Stimulated activated CD4-positive, alpha-beta T cell treated with anti-CD3 and anti-CD28 coated beads, Interleukin-15, amount 100 ng/mL, for 1 hour (primary cell): ENCODE measurements at places on chromosomes 4 and X.
A peak's percentile ranks its signal among the peaks of the same experiment; 100 is the strongest.

DNA sequence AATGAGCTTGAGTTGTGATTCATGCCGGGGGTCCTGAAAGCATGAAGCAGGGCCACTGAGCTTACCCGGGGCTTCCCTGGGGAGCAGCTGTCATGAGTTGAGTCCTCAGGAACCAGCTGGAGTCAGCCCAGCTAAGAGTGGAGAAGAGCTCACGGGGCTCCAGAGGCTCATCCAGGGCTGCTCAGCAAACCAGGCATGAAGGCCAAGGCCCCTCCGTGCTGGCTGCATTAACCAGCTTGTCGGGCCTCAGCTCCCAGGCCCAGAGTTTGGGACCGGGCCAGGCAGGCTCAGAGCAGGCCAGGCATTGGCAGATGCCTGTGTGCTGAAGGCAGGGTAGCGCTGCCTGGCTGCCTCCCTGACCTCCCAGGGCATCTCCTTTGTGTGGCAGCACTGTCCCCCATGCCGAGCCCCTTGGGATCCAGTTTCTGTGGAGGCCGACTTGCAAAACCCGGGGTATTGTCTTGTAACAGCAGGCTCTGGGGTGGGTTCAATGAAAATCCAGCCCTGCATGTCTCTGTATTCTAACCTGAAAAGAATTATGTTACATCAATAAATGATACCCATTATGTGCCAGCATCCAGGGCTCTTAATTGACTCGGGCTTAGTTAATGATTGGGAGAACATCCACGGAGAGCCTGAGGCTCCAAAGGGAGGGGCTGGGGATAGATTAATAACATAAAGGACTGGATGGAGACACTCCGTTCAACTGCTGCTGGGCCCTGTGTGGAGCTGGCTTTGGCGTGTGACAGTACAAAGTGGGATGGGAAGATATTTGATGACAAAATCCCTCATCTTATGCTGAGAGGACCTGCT, 68.0 kb upstream of the MSX1 start:
- DNase-seq: no peak

DNA sequence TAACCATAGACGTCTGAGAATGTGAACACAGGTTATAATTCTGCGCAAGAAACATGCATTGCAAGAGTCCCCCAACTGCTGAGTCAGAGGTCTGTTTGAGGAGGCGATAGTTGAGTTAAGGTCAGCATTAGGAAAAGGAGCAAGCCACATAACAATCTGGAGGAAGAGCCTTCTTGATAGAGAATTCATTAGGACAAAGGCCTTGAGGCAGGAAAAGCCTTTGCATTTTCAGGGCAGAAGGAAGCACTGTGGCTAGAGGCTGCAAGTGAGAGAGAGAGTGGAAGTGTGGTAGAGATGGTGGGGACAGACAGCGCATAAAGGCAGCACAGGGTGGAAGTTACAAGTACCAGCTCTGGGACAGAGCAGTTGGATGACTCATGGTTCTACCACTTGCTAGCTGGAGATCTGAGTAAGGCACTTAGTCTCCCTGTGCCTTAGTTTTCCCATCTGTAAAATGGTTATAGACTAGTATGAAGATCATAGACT, 125.8 kb upstream of the LNX1 start:
- no peak for DNase-seq

- DNase-seq: no peak
These were observed 23.0 kb upstream of the LIMCH1 start for GRCh38 chr4:41514766-41515481.

DNA sequence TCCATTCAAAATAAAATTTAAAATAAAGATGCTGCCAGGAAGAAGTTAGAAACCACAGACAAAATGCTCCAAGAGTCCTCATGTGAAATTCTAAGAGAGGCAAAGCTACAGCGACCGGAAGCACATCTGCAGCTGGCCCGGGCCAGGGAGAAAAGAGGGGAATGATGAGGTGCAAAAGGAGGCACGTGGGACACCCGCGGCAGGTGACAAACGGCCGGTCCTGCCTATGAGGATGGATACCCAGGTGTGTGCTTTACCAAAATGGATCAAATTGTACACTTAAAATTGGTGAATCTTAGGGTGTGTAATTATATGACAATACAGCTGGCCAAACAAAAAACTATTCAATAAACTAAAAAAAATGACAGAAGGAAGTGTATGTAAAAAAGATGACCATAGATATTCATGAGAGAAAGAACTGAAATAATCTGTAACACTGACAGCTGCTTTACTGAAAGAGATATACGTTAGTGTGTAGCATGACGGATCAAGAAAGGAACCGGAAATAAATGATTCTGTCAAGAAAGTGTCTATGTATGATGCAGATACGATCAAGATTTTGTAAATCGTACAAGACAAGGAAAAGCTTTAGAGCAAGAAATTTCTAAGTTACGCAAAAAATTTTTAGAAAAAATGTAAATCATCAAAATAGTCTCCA, 29.5 kb downstream of the PPP2R3B start:
- DNase-seq: no peak

- DNase-seq: no peak
These were observed 34.1 kb downstream of the MOB1B start for GRCh38 chr4:70936200-70936787.

GRCh38 chr4:1488831-1489638, 82.8 kb upstream of the NKX1-1 start:
- DNase-seq: no peak

DNA sequence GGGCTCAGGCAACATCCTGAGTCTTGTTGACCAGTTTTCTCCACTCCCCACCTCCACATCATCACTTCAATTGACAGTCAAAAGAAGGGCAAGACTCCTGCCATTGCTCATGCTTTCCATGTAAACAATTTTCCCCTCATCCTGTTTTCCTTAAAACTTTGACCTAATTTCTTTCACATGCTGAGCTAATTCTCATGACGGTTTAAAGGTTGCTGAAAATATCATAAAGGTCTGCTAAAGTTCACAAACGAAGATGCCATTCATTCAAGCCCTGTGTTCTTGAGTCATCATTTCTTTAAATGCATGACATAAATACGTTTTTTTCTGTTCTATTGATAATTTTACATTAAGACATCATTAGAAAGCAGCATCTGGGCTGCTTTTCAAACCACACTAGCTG, 353.9 kb downstream of the NKX6-1 start:
- no peak for DNase-seq

DNA sequence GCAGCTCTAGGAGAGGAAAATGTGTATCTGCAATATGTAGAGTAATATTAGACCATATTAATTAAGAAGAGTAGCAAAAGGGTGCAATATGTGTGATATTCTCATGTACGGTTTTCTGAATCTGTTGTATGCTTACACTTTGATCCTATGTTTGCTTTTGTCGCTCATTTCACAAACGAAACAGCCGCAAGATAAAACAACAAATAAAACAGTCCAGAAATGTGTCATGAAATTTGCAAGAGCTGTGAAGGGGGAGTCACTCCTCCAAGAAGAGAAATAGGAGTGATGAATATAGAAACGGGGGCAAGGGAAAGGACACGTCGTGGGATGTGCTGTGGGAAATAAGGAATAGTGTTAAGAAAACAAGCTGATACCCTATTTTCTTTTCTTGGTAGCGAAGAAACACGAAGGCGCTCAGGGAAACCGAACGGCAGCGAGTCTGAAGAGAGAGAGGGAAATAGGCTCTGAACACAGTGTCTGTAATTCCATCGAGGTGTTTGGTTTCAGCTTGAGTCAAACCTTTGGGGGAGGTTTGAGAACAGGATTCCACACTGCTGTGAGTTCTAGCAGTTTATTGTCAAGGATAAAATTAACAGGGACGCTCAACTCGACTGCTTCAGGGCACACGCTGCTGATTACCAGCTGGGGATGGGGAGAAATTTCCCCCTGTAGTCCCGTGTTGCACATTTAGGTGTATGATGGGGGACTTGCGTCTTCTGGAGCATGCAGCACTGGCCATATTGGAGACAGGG, 595.6 kb upstream of the TENM3 start:
- no peak for DNase-seq

DNA sequence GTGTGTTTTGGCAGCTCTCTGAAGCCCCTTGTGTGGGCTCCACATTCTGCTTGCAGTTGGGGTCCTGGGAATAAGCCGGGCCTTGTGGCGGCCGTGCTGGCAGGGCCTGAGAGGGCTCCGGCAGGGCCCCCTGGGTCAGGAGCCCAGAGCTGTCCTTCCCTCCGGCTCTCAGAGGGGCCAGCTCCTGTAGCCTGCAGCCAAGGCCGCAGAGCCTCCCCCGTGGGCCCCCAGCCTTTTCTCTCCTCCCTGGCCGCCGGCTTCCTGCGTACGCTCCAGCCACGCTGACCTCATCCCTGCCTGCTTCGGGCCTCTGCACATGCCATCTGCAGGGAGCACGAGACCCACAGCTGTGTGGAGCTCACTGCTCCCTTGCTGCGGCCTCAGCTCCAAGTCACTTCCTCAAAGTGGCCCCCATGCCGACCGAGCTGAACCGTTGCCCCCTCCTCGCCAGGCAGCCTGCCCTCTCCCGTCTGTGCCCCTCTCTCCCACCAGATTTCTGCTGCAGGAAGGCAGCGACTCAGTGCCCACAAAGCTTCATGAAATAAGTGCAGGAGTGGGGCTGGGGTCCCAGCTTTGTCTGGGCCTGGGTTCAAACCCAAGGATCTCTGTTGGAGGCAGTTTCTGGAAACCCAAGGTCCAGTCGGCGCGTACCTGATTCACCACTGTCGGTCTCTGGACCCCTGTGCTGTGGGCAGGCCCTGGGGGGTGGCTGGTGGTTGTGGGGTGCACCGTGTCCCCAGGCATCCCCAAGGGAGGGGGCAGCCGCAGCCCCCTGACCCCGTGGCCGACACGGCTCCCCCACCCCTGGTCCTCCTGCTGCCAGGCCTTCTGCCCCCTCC, 57.1 kb upstream of the NKX1-1 start:
- DNase-seq: no peak

DNA sequence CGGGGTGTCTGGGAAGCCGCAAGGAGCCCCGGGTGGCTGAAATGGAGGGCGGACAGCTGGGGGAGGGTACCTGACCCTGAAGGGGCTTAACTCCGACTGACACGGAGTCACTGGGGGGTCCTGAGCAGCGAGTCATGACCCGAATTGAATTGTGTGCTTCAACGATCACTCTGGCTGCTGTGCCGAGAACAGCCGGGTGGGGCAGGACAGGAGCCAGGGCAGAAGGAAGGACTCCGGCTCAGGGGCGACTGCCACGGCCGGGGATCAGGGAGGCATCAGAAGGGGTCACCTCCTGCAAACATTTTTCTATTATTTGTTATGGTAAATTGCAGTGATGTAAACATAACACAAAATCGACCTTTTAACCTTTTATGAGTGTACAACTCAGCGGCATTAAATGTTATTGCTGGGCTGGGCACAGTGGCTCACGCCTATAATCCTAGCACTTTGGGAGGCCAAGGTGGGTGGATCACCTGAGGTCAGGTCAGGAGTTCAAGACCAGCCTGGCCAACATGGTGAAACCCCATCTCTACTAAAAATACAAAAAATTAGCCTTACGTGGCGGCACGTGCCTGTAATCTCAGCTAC, 21.6 kb downstream of the ZFYVE28 start:
- DNase-seq: no peak

DNA sequence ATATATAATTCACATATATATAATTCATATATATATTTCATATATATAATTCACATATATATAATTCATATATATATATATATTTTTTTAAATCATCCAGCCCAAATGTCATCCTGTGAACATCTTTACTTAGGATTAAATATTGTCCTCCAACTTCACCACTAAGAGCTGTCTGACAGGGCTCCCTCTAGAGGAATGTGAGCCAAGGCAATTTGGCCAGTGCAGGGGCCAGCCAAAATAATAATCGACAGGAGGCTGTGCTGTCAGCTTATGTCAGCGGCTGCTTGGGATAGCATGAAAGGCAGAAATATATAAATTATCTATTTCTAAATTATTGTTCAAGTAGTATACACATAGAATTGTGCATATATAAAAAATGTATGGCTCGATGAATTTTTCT, 29.5 kb downstream of the EGFL6 start:
- DNase-seq: no peak

DNA sequence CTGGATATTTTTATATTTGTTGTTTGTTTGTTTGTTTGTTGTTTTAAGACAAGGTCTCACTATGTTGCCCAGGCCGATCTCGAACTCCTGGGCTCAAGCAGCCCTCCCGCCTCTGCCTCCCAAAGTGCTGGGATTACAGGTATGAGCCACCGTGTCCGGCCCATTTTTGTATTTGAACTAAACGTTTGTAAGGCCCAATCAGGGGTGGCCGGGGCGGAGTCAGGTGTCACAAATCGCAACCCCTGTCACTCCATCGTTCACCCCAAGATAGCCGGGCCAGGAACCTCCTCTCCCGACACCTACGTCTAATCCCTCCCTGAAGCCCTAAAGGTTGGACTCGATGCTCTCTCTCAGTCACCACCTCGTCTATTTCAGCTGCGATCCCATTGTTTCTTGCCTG, 722 bp upstream of the EFHC2 start:
- DNase-seq: peak; percentile 3

- DNase-seq: no peak
These were observed 49.8 kb upstream of the KLF3 start for GRCh38 chr4:38614231-38614630.

- DNase-seq: no peak
These were observed 7.0 kb upstream of the ATP6AP2 start for GRCh38 chrX:40573763-40574162.

DNA sequence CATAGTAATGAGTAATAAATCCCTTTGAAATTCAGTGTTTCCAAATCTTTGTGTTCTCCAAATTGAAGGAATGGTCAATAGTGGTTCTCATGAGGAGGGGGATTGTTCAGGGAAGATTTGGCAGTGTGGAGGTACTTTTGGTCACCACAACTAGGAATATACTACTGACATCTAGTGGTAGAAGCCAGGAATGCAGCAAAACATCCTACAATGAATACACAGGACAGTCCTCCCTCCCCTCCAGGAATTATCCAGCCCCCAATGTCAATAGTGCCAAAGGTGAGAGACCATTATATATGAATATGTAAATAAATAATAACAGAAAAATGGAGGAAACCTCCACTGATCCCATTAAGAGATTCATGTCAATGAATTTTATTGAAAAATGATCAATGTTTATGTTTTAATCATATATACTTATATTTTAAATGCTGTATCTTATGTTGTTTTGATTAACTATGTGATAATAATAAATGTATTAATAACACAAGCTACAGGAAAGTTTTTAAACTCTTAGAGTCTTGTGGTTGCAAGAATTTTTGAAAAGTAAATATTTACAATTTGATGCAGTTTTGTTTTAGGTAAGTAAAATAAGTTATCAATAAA, 14.4 kb upstream of the FAM9A start:
- no peak for DNase-seq

DNA sequence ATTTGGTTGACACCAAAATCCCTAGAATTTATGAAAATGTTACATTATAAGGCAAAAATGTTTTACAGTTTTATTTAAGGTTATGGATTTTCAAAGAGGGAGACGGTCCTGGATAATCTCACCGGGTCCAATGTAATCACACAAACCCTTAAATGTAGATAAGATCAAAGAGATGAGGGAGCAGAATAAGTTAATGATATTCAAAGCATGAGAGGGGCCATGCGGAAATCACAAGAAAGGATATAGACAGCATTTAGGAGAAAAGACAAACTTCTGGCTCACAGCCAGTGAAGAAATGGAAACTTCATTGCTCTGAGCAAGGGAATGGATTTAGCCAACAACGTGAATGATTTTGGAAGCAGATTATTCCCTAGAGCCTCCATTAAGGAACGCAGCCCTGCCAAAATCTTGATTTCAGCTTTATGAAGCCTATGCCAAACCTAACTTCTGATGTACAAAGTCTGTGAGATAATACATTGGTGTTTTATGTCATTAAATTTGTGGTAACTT, 684.4 kb upstream of the GNPDA2 start:
- no peak for DNase-seq

- no peak for DNase-seq
These were observed 167.1 kb upstream of the AADAT start for GRCh38 chr4:170256807-170257206.
